ENCODE measurements at places on chromosomes 7 and 10. TPM values are rescaled to one million over a fixed set of nuclear protein-coding genes. Genes with fewer than 3 reads are reported as not detected.

DNA sequence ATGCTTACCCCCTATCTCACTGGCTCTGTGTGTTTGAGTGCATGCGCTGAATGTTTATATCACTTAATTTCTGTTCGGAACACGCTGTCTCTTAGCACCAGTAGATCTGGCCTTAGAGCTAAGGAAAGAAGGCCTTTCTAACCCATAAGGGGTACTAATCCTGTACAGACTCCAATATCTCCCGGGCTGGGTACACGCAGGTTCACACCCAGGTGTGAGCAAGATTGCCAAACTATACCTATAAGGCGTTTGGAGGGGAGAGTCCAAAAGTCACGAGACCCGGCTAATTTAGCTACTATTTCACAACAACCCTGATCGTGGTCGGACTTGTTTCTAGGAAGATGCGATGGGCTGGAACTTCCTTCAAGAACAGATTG is 727 bp upstream of the PDSS1 start:
- DNase-seq = no peak
- peak overlapping the region; percentile 88 for H3K27ac ChIP-seq
- peak overlapping the region; percentile 82 for H3K4me3 ChIP-seq

- H3K36me3 ChIP-seq = no peaks in the 10 kb centered on the region
- DNase-seq = no peak
- H3K4me1 ChIP-seq = no peaks in the 10 kb centered on the region
- peak overlapping the region; percentile 22 for H3K27ac ChIP-seq
- no peaks in the 10 kb centered on the region for H3K27me3 ChIP-seq
- no peak overlapping the region for H3K4me3 ChIP-seq
These were observed 176.2 kb upstream of the CDCA7L start for GRCh38 chr7:22121702-22122474.

GRCh38 chr10:31381766-31382316 is 62.8 kb downstream of the ZEB1 start:
- no peaks in the 10 kb centered on the region for H3K27me3 ChIP-seq
- no peak for DNase-seq
- H3K27ac ChIP-seq = no peak overlapping the region
- no peaks in the 10 kb centered on the region for H3K4me1 ChIP-seq
- H3K36me3 ChIP-seq = no peaks in the 10 kb centered on the region

DNA sequence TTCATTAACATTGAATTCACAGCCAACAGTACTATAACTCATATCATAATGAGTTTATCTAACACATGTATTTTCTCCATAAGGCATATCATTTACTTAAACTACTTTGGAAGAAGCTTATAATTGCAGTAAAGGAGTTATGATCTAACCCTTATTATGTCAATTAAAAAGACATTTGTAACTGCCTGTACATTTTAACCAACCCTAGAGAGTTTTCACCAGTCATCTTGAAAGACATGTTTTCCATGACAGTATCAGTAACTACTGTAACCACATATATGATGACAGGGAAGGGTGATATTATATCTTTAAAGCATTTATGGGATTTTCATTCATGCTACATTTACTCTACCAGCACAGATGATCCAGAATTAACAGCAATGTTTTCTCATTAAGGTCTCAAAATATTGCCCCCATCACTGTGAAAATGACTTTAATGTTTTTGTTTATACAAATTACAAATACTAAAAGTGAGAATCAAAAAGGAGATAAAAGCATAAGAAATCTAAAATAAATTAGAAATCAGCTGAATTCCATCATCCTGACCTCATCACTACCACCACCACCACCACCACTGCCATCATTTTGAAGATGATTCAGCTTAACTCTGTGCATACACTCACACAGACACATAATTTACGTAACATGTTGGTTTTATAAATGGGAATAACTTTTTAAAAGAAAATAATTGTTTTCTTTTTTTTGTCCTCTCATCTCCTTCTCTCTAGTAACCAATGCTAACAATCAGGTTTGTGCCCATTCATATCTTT is 53.6 kb downstream of the MKLN1 start:
- H3K4me3 ChIP-seq = no peak overlapping the region
- no peaks in the 10 kb centered on the region for H3K4me1 ChIP-seq
- no peaks in the 10 kb centered on the region for H3K36me3 ChIP-seq
- no peaks in the 10 kb centered on the region for H3K27me3 ChIP-seq
- DNase-seq = no peak
- no peak overlapping the region for H3K27ac ChIP-seq

GRCh38 chr7:63899691-63900393 is 98.8 kb upstream of the ZNF722 start:
- no peaks in the 10 kb centered on the region for H3K36me3 ChIP-seq
- H3K27ac ChIP-seq = no peak overlapping the region

DNA sequence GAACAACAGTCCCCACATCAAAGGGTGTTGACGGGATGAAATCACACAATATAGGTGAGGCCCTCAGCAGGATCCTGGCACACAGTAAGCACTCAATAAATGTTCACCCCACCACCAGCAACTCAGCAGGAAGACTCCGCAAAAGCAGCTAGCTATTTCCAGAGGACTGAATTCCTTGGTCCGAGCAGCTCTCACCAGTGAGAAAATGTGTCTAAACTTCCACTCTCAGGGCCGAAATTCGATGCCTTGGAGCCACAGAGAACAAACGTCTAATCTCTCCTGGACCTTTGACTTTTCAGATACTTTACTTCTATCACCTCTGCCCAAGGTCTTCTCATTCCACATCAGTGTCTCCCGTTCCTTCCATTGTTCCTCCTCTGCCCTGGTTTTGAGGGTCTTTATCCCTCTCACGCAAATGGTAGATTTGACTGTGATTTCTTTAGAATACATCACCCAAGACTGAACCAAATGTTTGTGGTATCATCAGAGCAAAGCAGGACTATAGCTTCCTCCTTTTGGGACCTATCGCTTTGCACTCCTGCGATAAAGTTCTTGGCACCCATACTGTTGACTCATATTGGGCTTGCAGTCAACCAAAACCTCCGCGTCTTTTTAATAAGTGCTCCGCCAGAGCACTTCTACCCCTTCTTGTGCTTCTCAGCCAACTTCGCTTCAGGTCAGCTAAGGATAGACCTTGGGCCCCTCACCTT is 903 bp upstream of the NT5C2 start:
- H3K27ac ChIP-seq = peak overlapping the region; percentile 99
- no peak for DNase-seq
- H3K4me3 ChIP-seq = no peak overlapping the region

GRCh38 chr10:11232222-11232961 is 214.7 kb downstream of the CELF2 start:
- no peak overlapping the region for H3K27ac ChIP-seq
- no peaks in the 10 kb centered on the region for H3K27me3 ChIP-seq

GRCh38 chr7:70484255-70484654 is 647.7 kb upstream of the GALNT17 start:
- no peaks in the 10 kb centered on the region for H3K4me1 ChIP-seq
- no peak overlapping the region for H3K4me3 ChIP-seq
- no peaks in the 10 kb centered on the region for H3K27me3 ChIP-seq
- DNase-seq = no peak
- H3K27ac ChIP-seq = no peak overlapping the region

DNA sequence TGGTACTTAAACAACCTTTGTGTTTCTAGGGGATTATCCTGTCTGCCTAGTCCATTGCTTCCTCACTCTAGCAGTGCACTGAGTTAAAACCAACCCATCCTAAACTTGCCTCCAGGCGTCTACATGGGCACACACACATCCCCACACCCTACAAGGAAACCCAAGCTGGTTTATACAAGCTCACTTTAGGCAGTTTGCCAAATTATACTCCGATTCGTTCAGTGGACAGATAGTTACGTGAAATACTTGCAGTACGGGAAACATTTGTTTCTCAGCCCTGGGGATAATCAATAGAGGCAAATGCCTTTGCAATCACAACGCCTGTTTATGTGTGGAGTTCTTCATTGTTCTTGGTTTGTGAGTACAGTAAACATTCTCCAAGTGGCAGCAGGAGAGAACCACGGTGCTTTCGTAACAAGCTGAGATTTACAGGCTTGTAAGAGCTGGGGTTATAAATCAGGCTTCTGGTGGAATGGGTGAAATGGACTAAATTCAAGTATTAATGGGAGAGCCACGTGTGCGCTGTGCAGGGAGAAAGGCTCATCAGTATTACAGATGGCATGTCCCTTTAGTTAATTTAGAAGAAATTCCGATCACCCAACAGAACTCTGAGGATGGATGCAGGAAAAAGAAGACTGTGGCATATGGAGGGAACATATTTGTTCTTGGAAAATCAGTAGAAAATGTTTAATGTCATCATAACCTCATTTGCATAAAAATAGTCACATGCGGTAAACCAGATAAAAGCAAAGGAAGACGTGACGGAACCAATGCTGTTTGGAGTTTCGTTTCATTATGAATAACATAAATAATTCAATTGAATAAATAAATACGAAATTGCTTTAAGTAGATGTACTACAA is 217.1 kb downstream of the GALNT17 start:
- no peaks in the 10 kb centered on the region for H3K4me1 ChIP-seq
- no peak overlapping the region for H3K4me3 ChIP-seq
- no peak for DNase-seq
- H3K27me3 ChIP-seq = no peaks in the 10 kb centered on the region
- no peak overlapping the region for H3K27ac ChIP-seq
- H3K36me3 ChIP-seq = no peaks in the 10 kb centered on the region

- peaks cover 39% of the 10 kb centered on the region for H3K4me1 ChIP-seq
- H3K27ac ChIP-seq = no peak overlapping the region
- no peak for DNase-seq
- H3K27me3 ChIP-seq = no peaks in the 10 kb centered on the region
These were observed 54.1 kb downstream of the ABLIM1 start for GRCh38 chr10:114603948-114604347.

- no peak overlapping the region for H3K4me3 ChIP-seq
- DNase-seq = no peak
- no peaks in the 10 kb centered on the region for H3K4me1 ChIP-seq
- H3K27me3 ChIP-seq = no peaks in the 10 kb centered on the region
- H3K27ac ChIP-seq = no peak overlapping the region
These were observed 77.9 kb downstream of the DNAJB6 start for GRCh38 chr7:157414702-157415096.

GRCh38 chr7:37908221-37908788 is 8.3 kb downstream of the SFRP4 start:
- no peak overlapping the region for H3K27ac ChIP-seq
- H3K4me1 ChIP-seq = no peaks in the 10 kb centered on the region
- no peak for DNase-seq
- no peak overlapping the region for H3K4me3 ChIP-seq
- no peaks in the 10 kb centered on the region for H3K27me3 ChIP-seq

The HOXA2 gene
- 0.19 TPM for total RNA-seq

The HOXA1 gene
- 0.31 TPM for total RNA-seq

The CPA2 gene
- total RNA-seq = not detected

The LIPM gene
- total RNA-seq = not detected

The INHBA gene
- 2.6 TPM for total RNA-seq

Data from right lobe of liver (tissue), 6 donors.